ENCODE measurements at places on chromosomes 7 and 10. TPM values are rescaled to one million over a fixed set of nuclear protein-coding genes. Genes with fewer than 3 reads are reported as not detected.
A peak's percentile ranks its signal among the peaks of the same experiment; 100 is the strongest.

- no peak for DNase-seq
Measured at GRCh38 chr10:133140417-133141143, 19.4 kb upstream of the KNDC1 start.

DNA sequence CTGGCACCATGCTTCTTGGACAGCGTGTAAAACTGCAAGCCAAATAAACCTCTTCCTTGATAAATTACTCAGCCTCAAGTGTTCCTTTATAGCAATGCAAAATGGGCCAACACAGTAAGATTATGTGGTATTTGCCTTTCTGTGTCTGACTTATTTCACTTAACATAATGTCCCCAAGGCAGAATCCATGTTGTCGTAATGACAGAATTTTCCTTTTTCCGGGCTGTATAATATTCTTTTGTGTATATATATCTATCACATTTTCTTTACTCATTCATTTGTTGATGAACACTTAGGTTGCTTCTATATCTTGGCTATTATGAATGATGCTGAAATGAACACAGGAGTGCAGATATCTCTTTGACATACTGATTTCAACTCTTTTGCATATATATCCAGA lies 209.1 kb upstream of the PTER start:
- DNase-seq, result no peak

- DNase-seq, result peak; percentile 85
Measured at GRCh38 chr7:98771519-98771918, 98.3 kb downstream of the TMEM130 start.

DNA sequence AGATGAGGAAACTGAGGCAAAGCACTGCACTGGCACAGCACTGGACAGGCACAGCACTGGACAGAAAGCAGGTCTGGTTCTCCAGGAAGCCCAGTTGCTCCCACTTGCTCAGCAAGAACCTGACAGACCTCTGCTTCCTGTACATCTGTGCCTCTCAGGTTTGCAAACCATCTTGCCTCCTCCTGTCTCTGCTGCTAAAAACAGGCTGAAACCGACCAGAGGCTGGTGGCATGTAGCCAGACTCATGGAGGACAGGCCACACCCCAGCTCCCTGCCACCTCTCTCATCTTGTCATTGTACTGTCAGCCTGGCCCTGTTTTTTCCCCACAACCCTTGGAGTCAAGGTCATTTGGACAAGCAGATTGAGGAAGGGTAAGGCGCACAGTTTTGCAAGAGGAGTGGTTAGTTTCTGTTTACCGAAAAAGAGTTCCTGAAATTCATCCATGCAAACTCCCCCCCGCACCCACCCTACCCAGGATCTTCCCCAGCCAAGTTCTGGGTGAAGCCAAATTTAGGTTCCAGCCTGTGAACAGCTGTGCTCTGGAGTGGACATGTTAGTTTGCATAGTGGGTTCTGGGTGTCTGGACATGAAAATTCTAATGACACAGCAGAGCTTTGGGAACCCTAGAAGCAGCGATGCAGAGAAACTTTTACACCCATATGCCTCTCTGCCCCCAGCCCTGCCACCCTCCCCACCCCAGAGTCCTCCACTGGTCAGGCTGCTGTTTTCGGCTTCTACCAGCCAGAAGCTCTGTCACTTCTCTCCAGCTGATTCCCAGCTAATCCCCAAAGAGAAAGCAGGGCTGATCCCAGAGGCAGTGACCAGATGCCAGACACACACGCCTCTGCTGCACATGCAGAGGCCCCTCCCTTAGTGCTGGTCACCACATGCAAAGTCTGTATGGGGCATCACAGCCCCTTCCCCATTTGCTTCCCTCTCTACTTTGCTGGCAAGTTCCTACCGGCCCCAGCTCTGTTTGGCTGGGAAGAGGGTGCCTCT lies 8.5 kb upstream of the C10orf105 start:
- no peak for DNase-seq

- DNase-seq, result no peak
Measured at GRCh38 chr10:108561649-108562048, 1361.7 kb downstream of the XPNPEP1 start.

DNA sequence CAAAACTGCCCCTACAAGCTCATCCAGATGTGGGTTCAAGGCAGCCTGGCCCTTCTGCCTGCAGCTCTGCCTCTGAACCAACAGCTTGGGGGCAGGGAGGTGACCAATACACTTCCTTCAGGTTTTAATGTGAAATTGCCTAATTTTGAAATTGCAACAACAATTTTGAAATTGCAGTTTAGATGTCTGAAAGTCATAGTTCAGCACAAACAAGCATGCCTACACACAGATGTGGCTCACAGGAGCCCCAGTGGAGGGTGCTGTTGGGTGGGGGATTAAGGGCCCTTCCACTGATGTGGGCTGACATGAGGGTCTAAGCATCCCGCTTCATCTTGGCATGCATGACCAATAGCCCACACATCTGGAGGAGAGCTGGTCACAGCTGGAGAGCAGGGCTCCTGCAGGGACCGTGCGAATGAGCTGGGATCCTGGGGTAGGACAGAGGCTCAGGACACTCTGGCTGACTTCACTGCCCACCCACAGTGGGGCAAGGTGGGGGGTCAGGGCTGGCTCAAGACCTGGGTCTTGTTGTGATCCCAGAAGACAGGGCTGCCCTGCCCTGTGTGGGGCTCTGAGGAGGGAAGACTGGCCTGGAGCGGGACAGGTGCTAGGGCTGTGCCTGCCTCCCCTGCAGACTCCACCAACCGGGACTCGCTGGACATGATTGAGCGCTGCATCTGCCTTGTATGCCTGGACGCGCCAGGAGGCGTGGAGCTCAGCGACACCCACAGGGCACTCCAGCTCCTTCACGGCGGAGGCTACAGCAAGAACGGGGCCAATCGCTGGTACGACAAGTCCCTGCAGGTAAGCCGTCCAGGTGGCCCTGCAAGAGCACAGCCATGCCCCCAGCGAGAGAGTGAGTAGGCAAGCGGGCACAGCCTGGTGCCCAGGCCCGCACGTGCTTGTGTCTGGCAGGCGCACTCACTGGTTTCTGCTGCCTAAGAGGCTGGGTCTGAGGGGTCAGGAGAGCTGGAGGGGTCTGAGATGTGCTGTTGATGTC lies 32.3 kb downstream of the CHAT start:
- DNase-seq, result peak; percentile 34

- DNase-seq, result no peak
Measured at GRCh38 chr10:102718220-102718619, 3.8 kb downstream of the SFXN2 start.

DNA sequence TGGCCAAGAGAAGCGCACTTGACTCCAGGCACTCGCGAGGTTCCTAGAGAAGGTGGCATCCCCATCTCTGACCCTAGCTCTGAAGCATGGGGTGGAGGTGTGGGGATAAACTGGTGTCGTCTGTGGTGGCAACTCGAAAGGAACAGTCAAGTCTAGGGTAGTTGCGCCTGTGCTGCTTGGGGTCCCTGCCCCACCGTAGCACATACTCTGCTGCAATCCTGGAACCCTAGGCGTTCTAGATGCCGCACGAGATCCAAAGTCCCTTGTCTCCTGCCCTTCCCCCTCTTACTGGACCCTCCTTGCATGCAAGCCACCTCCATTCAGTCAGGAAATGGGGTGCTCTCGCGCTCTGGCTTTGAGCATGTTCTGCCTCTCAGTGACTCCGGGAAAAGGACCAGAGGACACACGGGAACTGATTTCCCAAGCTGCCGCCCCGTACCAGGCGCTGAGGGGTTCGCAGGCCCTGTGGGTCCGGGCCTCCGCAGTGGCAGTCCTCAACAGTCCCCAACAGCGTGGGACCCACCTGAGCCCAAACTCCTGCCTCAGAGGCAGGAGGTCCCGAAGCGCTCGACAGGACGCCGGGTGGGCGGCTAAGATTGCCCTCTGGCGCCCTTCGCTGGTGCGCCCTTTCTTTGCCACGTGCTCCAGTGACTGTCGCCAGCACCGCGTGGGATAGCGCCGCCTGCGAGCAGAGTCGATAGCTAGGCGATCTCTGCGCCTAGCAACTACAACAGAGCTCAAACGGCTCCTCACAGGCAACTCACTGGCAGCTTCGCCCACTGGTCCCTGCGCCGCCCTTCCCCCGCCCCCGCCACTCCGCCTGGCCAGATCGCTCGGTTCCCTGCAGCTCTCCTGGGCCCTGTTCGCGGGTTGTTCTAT lies 452.0 kb downstream of the REEP3 start:
- no peak for DNase-seq

DNA sequence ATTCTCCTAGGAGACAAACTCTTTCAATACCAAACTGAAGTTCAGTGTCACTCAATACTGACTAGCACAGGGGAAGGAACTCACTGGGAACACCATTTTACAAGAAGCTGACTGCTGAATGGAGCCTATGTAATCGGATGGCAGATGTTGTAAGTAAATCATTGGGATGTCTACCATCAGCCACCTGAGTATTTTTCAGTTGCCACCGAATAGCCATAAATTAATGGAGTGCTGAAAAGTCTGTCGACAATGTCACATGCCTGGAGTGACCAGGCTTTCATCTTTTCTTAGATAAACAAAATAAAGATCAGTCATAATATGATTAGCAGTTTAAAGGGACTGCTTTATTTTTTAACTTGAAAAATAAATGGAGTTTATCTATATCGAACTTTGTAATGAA lies 145.9 kb upstream of the SEMA3E start:
- no peak for DNase-seq

DNA sequence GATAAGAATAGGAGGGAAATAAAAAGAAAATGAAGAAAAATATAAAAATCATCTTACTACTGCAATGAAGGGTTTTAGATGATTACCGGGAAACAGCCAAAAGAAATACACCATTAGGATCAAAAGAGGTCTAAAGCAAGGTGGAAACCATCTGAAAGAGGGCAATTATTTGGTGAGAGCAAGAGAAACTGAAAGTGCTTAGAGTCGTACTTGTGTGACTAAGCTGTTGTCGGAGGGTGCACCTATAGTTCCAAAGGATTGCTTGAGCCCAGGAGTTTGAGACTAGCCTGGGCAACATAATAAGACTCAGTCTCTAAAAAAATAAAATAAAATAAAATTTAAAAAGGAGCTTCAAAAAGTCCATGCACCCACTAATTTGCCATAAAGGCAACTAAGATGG lies 169.5 kb downstream of the DKK1 start:
- DNase-seq, result no peak

- no peak for DNase-seq
Measured at GRCh38 chr10:58608826-58609531, 96.3 kb downstream of the BICC1 start.

DNA sequence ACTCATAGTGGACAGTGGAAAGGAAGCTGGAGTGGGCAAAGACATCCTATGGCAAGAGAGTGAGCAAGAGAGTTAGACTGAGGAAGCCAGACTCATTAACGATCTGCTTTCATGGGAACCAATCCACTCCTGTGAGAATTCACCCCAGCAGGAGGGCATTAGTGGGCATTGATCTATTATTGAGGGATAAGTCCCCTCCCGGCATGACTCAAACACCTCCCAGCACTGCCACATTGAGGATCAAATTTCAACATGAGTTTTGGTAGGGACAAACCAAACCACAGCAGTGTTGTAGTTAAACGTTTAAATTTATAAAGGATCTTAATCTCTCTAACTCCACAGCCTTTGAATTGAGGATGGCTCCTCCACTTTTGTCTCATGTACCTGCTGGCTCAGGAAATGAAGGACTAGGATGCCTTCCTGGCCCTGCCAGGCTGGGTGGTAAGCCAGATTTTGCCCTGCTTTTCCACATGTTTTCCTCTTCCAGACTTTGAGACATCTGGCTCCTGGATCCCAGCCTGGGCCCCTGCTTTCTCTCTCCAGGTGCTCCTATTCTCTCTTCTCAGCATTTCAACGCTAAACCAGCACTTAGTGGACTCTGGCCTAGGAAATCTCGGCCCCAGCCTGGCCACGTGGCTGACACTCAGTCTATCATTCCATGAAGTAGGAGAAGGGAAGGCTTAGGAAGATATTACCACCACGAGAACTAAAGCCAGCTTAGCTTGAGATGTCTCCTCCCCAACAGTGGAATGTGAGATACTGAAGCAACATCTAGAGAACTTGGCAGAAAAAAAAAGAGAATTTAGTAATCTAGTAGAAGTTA lies 96.5 kb upstream of the PIP4K2A start:
- DNase-seq, result no peak

- DNase-seq, result no peak
Measured at GRCh38 chr7:134916171-134916883, 70.0 kb upstream of the AGBL3 start.

DNA sequence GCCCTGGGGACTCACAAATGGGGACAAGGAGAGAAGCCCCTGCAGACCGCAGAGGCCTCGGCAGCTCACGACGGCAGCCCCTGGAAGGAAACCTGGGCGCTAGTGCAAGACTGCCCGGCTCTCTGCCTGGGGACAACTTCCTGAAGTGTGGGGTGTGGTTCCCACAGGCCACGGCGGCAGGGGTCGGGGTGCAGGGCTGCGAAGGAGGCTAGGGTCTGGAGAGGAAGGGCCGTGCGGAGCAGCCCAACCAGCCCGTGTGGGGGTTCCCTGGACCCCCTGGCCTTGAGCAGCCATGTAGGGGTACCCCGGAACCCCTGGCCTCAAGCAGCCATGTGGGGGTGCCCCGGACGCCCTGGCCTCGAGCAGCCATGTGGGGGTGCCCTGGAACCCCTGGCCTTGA lies 19.5 kb downstream of the CFAP46 start:
- no peak for DNase-seq

- peak; percentile 15 for DNase-seq
Measured at GRCh38 chr7:2812831-2813230, 31.3 kb downstream of the GNA12 start.

- no peak for DNase-seq
Measured at GRCh38 chr7:69448071-69448470, 150.2 kb upstream of the AUTS2 start.

Gene GIMAP8
- not detected for total RNA-seq

Gene ST7
- total RNA-seq, result 14.7 TPM

Gene SLC25A28
- 16.9 TPM for total RNA-seq

Gene GRID2IP
- not detected for total RNA-seq

Gene ITPRID1
- total RNA-seq, result not detected

Gene ATRNL1
- 36.2 TPM for total RNA-seq
